B cell (primary cell): ENCODE measurements at places on chromosomes 4 and X.

DNA sequence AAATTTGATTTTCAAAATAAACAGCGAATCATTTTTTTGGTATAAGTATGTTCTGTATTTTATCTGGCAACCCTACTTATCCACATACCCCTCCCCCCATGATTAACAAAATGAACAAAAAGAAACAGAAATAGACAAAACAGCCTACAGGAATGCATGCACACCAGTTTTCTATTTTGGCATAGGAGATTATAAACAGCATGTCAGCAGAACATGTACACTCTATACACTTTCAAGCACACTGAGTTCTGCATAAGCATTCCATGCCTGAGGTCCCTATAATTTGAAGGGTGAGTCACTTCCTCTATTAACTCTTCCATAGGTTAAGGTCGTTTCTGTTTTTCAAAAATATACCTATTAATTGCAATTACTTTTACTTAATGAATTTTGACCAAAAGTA is 28.0 kb upstream of the ZNF280C start:
- DNase-seq: no peak

GRCh38 chr4:8477676-8478075 is 37.1 kb downstream of the TRMT44 start:
- DNase-seq: no peak

GRCh38 chr4:53847965-53848364 is 216.4 kb downstream of the CHIC2 start:
- no peak for DNase-seq

DNA sequence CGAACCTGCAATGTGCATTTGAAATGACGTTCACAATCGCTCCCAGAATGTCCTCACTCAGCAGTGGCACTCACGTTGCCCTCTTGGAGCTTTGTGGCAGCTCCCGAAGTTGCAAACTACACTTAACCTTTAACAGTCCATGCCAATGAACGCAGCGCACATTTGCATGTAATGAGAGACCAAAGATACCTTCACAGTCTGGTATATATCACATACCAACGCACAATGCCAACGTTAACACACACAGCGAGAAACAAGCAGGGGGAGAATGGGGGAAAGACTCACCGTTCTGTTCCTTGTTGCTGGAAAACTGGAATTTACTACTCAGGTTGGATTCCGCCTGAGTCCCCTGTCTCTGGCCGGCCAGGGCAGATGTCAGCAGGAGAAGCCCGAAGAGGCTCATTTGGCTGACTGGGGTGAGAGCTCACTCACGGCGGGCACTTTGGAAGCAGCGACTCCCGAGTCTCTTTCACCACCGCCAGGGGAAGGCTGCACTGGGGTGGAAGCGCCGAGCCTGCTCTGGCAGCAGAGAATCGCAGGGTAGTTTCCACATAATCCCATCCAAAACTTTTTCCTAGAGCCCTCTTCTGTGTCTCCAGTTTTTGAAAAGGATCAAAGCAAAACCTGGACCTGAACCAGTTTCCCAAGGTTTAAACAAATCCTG is 966 bp downstream of the PDGFC start:
- DNase-seq: no peak

GRCh38 chr4:150562250-150562649 is 19.7 kb upstream of the MAB21L2 start:
- DNase-seq: no peak

DNA sequence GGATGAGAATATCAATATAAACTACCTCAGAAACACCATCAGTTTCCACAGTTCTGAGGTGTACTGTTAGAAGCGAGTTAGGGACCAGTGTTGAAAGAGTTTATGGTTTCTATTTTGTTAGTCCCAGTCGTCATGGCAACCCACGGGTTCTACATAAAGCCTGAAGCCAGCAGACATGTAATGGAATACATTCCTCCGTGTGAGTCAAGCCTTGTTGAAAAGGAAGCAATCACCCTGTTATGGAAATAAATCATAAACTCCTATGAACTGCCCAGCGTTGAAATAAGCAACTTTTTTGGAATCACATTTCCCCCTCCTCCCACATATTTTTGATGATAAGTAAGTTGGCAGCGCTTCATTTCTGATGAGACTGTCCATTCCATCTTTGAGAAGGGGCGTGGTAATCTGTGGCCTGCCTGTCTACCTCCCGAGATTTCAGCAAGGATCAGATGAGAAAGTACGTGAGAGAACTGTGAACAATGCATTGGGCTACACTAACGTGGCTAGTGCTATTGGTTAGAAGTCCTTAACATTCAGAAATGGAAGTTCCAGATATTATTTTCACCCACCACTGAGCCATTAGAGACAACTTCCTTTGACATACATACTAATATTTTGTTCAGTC is 40.4 kb upstream of the PDHA1 start:
- no peak for DNase-seq

- DNase-seq: no peak
Measured at GRCh38 chr4:28481565-28481964, 1620.9 kb downstream of the STIM2 start.
